ENCODE measurements at places on chromosomes 5 and 9. TPM values are rescaled to one million over a fixed set of nuclear protein-coding genes. Genes with fewer than 3 reads are reported as not detected.

The ENTPD2 gene
- total RNA-seq = not detected

The STK32A gene
- total RNA-seq = under 0.01 TPM

The PCDHA3 gene
- not detected for total RNA-seq

The SLC34A1 gene
- total RNA-seq = not detected

The RMND5B gene
- 15.2 TPM for total RNA-seq

Measured in bronchus fibroblast of lung (primary cell).